ENCODE measurements at places on chromosomes 2 and 18.
A peak's percentile ranks its signal among the peaks of the same experiment; 100 is the strongest.

GRCh38 chr18:76431437-76432273 is 63.4 kb downstream of the ZNF516 start:
- no peak for DNase-seq

DNA sequence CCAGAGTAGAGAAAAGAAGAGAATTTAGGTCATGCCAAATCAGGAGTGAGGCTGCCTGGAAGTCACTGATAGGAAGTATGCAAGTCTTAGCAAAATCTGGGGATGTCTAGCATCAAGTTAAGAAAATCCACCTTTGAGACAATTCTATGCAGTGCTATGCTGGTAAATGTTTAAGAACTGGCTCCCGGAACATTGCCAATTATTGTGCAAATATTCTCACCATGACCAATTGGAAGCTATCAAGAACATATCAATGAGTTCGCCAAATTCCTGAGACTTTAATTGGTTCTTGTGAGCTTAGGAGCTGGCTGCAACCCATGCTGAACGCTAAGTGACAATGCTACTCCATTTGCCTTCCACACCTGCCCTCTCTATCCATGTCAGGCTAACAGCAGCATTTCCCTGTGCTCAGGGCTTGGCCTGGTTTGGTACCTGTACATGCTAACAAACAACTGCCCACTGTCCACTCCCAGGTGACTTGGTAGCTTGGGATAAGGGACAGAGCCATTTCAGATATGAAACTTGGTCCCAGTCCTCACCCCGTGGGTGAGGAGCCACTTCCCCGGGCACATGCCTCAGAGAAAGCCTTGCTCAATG is 172.9 kb upstream of the KLHL29 start:
- no peak for DNase-seq

DNA sequence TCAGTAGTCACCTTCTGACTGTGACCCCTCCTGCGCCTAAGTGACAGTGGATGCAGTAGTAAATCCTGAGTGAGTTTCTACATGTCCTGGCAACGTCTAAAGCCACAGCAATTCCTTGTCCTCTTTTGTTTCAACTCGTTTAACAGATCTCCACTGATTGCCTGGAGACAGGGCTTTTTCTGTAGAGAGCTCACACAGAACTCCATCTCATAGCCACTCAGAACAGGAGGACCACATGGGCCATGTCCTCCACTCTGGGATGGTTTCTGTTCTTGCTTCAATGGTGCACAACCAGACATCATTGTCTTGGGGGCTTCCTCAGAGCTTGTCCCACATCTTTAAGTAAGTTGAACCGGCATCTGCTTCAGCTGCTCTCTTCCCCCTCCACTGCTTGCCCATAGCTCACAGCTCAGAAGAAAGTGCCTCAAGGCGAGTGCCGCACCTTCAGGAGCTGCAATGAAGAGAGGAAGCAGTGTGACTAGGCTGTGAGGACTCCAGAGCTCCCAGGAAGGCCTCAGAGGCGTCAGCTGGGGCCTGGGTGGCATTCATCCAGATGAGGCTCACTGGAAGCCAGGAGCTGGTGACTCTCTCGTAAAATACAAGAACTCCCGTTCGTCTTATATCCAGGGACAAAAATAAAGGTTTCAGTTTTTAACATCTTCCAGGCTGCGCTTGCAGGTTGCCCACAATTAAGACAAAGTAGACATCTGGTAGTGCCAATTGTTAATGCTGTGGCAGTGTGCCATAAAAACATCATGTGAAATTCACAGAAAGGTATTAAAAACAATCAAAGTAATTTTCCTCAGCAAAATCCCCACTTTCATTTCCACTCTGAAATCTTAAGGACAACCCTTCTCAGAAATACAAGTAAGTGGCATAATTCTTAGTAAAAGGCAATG is 37.3 kb downstream of the ST3GAL5 start:
- DNase-seq: peak; percentile 63

GRCh38 chr2:71796174-71796593 is 342.8 kb downstream of the DYSF start:
- peak; percentile 76 for DNase-seq

GRCh38 chr2:237234268-237234667 is 148.6 kb downstream of the COPS8 start:
- DNase-seq: no peak

DNA sequence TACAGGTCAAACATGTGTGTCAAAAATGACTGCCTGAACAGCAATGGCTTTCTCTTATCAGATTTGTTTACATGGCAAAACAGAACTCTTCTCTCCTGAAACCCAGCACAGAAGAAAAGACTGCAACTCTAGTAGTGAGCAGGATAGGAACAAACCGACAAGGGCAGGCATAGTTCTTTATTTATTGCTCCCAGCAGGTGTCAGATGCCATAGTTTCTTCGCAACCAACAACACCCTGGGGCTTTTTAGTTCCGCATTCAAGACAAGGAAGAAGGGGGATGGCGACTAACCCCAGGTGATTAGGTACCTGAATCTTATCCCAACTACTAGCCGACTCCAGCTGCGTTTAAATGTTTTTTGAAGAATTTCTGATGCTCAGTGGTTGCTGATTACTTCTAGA is 367.5 kb upstream of the FIGN start:
- no peak for DNase-seq

DNA sequence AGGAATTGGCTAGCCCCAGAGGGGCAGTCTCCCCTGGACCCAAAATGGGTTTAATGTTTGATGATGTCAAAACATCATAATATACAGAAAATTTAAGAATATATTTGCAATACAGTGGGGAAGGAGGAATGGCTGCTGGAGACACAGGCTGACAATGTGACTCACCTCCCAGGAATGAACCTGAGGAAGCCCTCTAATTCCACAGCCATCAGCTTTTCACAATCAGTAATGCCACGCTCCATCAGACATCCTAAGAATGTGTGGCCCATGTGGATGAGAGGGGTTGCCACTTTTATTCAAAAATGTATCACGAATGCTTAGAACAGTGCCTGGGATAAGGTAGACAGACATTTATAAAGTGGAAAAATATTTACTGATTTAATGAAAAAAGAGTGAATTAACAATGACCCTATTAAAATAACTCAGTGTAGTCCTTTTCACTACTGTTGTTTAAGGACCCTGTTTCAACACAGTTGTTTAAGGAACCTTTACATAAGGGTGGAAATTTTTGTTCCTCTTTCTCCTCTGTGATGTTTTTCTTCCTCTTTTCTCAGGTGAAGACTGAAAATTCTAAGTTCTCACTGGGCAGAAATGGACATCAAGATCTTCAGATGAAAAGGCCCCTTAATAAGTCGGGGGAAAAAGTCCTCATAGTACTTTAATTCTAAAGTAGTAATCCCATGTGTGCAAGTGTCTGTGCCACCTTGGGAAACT is 17.5 kb upstream of the TMEM163 start:
- DNase-seq: peak; percentile 41

- DNase-seq: no peak
Observed at GRCh38 chr2:174569678-174570077, 27.9 kb downstream of the WIPF1 start.

- peak; percentile 75 for DNase-seq
Observed at GRCh38 chr2:48566592-48567310, 36.8 kb downstream of the STON1 start.

DNA sequence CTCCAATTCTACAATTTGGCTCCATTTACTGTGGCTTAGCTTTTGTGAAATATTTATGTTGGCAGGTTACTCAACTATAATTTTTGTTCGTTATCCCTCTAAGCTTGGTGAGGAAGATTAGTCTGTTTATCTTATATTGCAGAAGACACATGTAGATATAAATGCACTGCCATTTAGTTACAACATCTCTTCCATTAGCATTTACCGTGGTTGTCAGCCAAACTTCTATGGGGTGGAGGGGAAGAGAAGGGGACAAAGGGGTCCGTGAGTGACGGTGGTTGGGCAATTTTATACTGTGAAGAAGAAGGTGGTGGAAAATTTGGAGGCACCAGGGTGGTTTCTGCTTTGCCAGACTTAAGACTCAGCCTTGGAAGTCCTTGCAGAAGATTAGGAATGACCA is 117.6 kb upstream of the CXCR4 start:
- DNase-seq: no peak

DNA sequence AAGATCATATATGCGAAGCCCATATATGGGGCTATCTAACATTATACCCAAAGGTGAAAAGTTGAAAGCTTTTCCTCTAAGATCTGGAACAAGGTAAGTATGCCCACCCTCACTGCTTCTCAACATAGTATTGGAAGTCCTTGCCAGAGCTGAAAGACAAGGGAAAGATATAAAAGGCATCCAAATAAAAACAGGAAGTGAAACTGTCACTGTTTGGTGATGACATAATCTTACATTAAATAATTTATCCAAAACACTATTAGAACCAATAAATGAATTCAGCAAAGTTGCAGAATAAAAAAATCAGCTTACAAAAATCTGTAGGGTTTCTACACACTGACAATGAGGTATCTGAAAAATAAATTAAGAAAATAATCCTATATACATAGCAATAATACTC is 205.8 kb downstream of the INSIG2 start:
- no peak for DNase-seq

- no peak for DNase-seq
Observed at GRCh38 chr18:14093307-14093915, 38.8 kb downstream of the ZNF519 start.

DNA sequence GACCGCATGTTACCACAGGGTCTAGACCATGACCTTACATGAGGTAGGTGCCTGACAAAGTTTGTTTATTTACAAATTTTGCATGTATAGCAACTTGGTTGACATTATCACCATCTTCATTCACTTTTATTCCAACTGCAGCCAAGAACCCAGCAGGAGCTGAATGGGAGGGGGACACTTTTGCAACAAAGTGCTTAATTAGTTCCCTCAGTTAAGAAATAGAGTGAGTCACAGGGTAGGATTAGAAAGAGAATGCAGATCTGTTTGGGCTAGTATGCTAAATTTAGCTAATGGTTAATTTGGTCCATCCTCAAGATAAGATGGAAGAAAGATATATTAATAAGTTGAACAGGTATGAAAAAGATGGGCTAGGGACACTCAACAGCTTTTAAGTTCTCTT is 678.9 kb downstream of the ARHGAP15 start:
- DNase-seq: peak; percentile 64

All from foreskin fibroblast (primary cell).